ENCODE measurements at places on chromosomes 1 and 21.

- DNase-seq = no peak
Measured at GRCh38 chr1:221777431-221778072, 35.7 kb upstream of the DUSP10 start.

GRCh38 chr1:41439234-41439633 lies 45.2 kb downstream of the EDN2 start:
- DNase-seq = peak; percentile 57

- DNase-seq = no peak
Measured at GRCh38 chr1:66437136-66437401, 96.9 kb upstream of the SGIP1 start.

DNA sequence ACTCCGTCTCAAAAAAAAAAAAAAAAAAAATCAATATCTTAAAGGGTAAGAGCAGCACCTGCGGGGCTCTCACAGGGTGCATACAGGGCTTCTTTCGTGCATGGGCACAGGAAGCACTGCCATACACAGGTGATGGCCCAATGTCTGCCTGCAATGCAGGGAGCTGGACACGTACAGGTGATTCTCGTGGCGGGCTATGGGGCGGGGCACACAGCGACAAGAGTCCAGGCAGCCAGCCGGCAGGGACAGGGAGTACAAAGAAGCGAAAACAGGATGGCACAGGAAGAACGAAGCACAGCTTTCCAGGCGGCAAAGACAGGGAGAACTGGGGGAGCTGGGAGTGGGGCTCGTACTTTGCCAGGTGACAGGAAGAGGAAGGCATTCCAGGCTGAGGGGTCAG lies 1.6 kb downstream of the KIF17 start:
- DNase-seq = no peak

DNA sequence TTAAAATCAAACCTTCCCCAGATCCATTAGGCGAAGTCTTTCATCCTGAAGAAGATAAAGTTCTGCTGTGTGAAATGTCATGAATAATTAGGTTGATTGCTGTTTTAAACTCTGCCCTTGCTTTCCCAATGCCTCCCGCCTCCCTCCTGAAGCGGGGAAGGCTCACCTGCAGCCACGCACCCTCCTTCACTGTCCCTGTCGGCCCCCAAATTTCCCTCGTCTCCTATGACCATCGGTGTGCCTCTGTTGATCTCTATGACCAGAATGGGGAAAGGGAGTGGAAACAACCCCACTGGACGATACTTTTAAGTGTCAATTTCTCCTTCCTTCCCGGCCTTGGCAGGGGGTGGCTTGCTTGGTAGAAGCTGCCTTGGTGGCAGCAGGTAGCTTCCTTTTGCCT lies 35.1 kb downstream of the LHX4 start:
- no peak for DNase-seq

DNA sequence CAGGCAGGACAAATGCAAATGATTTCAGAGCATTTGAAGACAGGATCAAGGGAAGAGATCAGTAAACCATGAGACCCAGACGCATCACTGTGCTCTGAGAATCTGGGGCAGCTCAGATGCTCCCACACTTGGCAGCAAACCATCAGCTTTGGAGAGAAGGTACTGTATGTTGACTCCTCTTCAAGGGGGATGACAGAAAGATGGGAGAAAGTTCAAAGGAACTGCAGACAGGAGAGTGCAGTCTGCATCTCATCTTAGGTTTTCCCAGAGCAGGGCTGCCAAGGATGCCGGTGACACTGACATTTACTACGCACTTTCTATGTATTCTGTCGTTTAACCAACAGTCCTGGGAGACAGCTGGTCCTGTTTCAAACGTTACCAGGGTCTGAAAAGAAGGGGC lies 35.8 kb downstream of the OLFML2B start:
- no peak for DNase-seq

GRCh38 chr1:207868774-207869721 lies 41.9 kb downstream of the CD34 start:
- peak; percentile 84 for DNase-seq

DNA sequence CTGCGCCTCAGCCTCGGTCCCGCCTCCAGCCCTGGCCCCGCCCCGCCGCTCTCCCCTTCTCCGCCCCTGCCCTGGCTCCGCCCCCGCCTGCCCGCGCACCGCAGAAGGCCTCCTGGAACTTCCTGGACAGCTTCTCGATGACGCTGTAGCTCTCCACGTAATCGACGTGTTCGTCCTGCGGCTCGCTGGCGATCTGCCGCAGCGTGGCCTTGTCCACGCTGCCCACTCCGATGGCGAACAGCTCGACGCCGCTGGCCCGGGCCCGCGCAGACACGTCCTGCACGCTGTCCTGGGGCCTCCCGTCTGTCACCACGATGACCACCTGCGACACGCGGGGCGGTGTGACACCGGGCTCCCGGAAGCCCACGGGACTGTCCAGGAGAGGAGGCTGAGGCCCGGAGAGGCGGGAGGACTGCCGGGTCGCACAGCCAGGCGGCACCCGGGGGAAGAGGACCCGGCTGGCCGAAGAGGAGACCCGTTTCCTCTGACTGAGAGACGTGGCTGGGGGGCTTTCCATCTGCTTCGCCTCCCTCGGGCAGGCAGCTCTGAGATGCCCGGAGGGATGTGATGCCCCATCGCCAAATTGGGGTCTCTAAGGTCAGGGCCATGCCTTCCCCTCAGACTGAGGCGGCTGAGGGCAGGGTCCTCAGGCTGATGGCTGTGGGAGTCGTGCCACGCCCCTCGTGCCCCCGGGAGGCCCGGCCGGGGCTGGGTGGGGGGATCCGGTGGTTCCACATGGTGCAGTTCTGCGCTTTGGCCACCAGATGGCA lies 4.6 kb downstream of the MATN1 start:
- no peak for DNase-seq

DNA sequence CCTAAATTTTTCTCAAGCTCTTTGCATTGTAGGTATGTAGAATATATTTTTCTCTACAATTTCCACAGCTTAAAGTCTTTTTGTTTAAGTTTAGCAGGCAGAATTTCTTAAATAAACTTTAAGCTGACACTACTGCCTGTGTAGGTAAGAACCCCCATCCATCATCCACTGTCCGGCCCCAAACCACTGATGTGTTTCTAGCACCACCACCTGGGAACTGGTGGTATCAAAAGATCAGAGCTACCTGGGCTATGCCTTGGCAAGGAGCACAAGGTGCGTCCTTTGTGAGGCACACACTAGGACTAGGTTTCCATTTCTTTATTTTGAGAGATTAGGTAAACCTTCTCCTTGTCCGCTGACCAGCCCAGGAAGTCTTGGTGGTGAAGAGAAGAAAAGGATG lies 10.5 kb upstream of the LELP1 start:
- no peak for DNase-seq

- DNase-seq = no peak
Measured at GRCh38 chr1:208060215-208060869, 149.4 kb upstream of the CD34 start.

DNA sequence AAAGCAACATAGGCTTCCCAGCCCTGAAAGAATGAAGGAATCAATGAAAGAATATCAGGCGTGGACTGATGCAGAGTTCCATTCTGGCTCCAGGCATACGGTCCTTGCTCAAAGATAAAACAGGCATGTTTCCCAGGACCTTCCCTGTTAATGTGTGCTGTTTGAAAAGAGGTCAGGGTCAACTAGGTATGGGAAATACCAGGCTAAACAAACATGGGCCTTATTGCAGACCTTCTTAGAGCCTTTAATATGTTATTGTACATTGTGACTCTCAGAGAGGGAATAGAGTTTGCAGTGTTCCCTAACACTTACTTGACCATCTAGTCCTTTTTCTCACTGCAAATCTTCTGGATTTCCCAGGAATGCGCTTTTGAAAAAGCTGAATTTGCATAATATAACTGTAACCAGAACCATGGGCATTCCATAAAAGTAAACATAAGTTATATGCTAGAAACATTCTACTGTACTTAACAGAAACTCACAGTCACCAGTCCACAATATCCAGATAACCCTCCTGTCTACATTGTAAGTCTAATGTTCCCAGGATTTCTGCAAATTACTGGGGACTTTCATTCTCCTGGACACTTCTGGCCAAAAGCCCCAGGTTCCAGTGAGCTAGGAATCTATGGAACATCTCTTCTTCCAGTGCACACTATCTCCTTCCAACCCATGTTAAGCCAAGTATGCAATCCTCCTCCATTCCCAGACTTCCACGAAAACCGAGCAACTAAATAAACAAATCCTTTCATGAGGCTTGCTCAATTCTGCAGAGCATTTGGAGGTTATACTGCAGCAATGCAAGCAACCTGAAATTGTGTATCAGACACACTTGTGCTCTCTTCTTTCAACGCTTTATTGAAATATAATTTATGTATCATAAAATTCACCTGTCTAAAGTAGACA lies 486.6 kb downstream of the SETD4 start:
- no peak for DNase-seq

GRCh38 chr1:152190589-152190988 lies 31.6 kb upstream of the RPTN start:
- no peak for DNase-seq

DNA sequence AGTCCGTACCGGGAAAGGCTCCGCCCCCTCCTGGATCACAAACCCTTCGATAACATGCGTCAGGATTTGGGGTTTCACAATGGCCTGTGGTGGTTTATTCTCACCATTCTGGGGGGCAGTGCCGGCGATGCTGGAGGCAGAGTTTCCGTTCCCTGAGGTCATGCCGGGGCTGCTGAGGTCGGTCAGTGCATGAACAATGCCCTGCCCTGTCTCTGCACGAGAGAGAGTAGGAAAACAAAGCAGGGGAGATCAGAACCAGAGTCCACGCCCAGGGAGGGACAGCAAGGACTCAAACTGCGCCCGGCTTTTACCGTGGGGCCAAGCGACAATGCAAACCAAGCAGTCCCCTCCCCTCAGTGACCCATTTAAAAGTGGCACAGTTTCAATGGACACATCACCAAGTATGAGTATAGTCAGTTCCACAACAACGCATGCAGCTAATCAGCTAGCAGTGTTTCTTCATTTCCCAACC lies 13.2 kb upstream of the A3GALT2 start:
- DNase-seq = peak; percentile 80

- peak; percentile 67 for DNase-seq
Measured at GRCh38 chr1:184610876-184611595, 143.6 kb downstream of the EDEM3 start.

DNA sequence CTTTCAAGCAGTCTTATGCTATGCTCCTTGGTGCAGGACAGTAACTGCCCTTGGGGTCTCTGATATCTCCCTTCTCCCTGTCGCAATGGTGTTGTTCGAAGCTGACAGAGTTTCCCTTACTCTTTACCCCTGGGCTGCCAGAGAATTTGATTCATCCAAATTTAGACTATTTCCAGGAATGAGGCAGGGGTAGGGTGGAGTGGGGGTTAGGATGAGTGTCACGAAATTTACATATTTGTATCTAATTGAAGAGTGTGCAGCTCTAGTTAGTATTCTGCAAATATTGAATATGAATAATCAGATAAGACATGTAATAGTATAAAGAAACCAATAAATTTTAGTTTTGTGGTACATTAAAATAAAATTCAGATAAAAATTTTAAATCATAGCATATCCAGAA lies 140.0 kb upstream of the LMO4 start:
- DNase-seq = no peak

DNA sequence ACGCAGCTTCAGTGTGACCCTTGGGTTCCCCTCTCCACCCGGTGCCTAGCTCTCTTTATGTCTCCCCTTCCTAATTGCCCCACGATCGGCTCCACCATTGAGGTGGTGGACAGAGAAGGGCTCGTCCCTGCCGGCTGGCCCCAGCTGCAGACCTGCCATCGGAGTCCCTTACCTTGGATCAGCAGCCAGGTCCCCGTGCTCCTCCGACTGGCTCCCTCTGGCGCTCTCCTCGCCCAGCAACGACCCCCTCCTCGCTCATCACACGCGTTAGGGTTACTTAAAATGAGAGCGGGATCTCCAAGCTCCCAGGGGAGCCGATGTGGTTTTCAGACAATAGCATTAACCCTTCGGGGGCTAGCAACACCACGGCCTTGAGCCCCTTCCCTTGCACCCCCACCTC lies 8.1 kb upstream of the ETV3L start:
- DNase-seq = no peak
